ENCODE measurements at places on chromosomes 1 and 21.

DNA sequence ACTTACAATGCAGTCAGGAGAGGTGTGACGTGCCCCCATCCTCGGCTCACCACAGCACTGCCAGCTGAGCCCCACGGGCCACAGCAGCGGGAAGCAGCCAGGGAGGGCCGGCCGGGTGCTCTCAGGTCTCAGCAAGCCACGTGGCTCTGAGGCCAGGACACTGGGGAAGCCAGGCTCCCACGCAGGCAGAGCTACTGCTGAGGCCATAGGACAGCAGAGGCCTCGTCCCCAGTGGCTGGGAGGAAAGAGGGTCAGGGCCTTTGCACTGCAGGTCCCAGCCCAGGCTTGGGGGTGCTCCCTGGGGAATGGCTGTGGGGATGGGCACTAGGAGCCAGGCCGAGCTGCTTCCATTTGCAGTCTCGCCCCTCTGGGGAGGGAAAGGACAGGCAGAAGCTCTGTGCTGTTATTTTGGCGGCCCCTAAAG lies 5.8 kb downstream of the LRRC47 start:
- DNase-seq, result no peak

- DNase-seq, result peak; percentile 65
Measured at GRCh38 chr1:89762779-89763648, 57.8 kb upstream of the LRRC8D start.

DNA sequence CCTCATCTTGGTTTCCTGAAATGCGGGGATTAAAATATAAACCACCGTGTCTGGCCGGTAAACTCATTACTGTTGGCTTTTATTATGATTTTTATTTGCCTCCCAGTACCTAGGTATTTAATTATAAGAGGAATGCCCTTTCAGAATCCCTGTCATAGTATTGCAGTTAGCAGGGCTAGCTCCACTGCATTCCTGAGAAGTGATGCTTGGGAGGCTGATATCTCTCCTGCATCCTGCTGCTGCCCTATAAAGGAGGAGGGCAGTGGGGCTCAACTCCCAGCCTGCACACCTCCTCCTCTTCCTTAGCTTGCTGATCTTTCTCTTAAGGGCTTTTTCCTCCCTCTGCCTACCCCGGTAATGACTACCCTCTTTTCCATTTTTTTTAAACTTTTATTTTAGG lies 19.9 kb upstream of the DISC1 start:
- no peak for DNase-seq

GRCh38 chr1:3355089-3355488 lies 99.4 kb upstream of the ARHGEF16 start:
- DNase-seq, result no peak

- no peak for DNase-seq
Measured at GRCh38 chr1:24972221-24972914, 42.3 kb upstream of the RUNX3 start.

GRCh38 chr1:212186427-212187207 lies 98.6 kb upstream of the PPP2R5A start:
- DNase-seq, result no peak

DNA sequence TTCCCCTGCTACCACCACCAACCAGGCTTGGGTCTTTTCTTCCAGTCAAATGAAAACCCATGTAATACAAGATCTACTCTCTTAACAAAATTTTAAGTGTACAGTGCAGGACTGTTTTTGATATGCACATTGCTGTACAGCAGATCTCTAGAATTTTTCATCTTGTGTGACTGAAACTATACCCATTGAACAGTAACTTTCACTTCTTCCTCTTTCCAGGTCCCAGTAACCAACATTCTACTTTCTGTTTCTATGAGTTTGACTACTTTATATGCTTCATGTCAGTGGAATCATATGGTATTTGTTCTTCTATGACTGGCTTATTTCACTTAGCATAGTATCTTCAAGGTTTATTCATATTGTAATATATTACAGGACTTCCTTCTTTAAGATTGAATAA lies 45.3 kb upstream of the PLPPR4 start:
- no peak for DNase-seq

DNA sequence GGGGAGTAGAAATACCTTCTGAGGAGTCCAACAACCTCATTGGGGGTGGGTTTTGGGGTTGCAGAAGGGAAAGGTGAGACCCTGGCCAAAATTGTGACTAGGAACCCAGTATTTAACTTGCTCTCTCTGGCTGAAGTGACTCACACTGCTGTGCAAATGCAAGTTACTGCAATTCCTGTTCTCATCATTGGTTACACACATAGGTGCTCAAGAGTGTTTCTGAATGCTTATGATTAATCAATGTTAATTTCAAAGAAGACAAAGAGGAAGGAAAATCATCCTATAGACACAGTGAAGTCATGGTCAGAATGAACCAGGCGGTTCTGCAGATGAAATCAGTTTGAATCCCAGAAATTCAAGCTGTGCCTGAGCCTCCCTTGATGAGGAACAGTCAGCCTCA lies 3.1 kb downstream of the ASCL5 start:
- DNase-seq, result no peak

DNA sequence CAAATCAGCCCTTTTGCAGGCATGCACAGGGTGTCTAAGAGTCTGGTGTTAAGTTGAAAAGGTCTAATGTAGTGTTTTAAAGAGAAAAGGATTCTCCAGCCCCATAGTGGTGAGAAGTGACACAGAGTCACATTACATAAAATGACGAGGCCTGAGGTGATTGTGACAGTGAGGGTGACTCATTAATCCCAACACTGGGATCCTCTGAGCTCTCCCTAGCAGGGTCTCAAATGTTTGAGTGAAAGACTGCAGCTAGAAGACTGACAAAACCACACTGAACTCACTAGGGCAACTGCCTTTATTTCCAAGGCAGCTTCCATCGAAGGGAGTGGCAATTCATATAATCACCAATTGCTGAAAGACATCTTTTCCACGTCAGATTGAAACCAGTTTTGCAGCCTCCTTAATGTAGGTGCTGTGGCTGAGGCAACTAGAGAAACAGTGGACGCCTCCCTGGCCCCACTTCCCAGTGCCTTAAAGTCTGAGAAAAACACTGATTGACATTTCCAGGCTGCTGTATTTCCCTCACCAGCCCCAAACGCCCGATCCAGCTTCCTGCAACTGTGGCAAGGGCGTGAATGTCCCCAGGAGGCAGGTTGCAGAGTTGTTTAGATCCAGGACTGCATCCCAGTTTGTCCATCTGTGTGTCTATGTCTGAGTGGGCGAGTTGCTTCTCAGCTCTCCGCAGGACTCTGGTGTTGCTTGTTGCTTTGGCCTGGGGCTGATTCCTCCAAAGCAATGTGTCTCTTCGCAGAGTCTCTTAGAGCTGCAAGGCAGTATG lies 81.4 kb downstream of the RUNX1 start:
- DNase-seq, result no peak

GRCh38 chr1:150365941-150366340 lies 2.0 kb downstream of the RPRD2 start:
- DNase-seq, result no peak

DNA sequence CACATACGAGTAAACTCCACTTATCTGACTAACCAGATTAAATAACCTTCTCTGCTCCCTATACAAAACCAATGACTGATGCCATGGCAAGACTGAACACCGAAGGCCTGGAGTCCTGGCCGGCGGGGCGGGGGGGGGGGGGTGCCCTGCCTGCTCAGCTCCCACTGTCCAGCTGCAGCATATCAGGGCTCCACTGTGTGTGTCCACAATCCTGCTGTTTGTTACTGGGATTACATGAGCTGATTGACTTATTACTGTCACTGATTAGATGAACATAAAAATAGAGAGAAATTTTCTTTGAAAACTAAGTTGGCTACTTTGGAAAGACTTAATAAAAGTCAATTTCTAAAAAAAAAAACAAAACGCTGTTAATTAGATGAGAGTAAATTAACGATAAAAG lies 24.9 kb downstream of the TMEM63A start:
- no peak for DNase-seq

DNA sequence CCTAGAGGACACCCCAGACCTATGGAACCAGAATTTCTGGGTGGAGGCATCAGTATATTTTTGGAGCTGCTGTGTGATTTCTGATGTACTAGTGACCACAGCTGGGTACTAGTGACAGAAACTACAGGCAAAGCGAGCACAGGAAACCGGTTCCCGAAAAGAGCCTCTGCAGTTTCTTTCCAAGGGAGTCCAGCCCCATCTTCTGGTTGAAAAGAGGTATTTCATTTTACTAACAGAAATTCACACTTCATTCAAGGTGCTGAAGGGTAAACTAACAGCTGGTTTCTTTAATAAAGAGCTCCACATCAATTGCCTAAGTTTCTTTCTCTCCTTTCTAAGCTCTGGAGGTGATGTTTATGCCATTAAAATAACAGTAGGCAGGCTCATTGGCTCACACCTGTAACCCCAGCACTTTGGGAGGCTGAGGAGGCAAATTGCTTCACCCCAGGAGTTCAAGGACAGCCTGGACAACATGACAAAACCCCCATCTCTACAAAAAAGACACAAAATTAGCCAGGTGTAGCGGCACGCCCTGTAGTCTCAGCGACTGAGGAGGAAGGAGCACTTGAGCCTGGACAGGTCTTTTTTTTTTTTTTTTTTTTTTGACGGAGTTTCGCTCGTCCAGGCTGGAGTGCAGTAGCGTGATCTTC lies 22.0 kb downstream of the THAP3 start:
- no peak for DNase-seq

- DNase-seq, result no peak
Measured at GRCh38 chr21:39559511-39559910, 53.2 kb upstream of the B3GALT5 start.

DNA sequence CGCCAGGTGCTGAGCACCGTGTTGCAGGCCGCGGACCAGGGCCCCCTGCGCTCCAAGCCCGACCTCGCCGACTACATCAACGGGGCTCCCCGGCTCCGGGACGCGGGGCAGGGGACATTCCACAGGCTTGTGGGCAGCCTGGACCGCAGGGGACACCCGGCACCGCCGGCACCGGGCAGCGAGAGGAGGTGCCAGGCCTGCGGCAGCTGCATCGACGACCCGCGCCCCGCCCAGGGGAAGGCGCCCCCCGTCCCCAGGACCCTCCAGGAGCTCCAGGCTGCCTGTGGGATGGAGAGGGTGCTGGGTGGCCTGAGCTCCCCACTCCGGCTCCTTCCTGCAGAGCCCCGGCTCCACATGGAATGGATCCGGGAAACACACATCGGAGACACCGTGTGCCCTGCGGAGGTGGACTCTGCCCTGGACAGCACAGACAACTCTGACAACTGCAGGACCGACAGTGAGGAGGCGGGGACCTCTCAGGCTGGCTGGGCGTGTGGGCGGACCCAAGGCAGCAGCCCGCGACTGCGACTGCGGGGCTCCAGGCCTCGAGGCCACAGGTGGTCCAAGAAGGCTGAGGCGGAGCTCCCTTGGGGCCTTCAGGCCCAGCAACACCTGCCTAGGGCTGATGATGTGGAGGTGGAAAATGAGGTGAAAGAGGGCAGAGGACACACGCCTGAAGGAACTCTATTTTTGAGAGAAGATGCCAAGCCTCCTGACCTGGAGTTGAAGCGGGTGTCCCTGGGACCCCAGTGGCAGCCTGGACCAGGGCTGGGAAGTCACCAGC lies 22.8 kb downstream of the KIAA1614 start:
- no peak for DNase-seq

GRCh38 chr1:41448821-41449220 lies 35.7 kb downstream of the EDN2 start:
- no peak for DNase-seq

- DNase-seq, result no peak
Measured at GRCh38 chr1:226545836-226546596, 2.5 kb upstream of the STUM start.

DNA sequence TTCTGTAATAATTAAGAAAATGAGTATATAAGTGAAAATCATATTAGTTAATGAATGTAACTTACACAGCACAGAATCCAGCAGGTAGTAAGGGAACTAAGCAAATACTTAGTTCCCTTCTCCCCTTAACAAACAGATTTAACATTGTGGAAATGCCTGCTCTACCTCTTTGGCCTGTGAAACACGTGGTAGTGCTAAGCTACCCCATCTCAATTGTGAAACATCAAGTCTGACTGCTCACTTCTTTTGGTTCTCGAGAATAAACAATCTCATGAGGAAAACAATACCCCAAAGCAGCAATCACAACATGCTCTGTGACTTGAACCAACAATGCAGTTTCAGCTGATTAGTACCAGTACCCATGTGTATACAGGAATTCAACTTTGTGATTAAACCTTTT lies 4.7 kb downstream of the MYSM1 start:
- DNase-seq, result no peak

DNA sequence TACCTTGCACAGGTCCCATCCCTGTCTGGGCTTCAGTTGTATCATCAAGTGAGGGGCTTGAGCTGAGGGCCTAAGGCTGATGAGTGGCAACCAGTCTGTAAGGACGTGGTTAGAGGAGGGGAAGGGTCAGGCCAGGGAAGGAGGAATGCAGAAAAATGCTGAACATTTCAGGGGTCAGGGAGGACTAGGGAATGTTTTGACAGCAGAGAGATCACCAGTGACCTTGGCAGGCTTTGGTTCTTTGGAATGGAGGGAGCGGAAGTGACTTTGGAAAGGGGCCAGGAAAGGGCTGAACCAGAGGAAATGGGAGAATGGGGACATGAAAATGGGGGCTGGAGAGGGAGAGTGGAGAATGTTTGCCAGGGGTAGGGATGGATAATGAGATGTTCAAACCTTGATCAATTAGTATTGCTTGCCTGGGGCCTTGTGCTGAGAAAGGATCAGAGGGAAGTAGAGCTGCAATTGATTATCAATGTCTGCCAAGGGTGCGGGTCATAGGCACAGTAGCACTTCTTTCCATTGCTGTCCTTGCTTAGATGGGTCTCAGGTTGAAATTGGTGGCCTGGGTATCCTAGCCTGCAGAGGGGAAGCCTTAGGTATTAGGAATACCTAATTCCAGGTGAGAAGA lies 7.4 kb downstream of the LDLRAP1 start:
- DNase-seq, result no peak

- DNase-seq, result no peak
Measured at GRCh38 chr1:154219541-154219940, 1.2 kb upstream of the UBAP2L start.

Measured in activated naive CD8-positive, alpha-beta T cell treated with anti-CD3 and anti-CD28 coated beads, Interleukin-2, amount 50 U/mL, for 16 hours (primary cell).